ENCODE measurements at places on chromosomes 1 and 21. TPM values are rescaled to one million over a fixed set of nuclear protein-coding genes. Genes with fewer than 3 reads are reported as not detected.

GRCh38 chr21:40858517-40858916 lies 11.6 kb upstream of the DSCAM start:
- H3K36me3 ChIP-seq = no peaks in the 10 kb centered on the region
- H3K4me3 ChIP-seq = no peak overlapping the region
- H3K27me3 ChIP-seq = no peaks in the 10 kb centered on the region
- no peaks in the 10 kb centered on the region for H3K4me1 ChIP-seq

DNA sequence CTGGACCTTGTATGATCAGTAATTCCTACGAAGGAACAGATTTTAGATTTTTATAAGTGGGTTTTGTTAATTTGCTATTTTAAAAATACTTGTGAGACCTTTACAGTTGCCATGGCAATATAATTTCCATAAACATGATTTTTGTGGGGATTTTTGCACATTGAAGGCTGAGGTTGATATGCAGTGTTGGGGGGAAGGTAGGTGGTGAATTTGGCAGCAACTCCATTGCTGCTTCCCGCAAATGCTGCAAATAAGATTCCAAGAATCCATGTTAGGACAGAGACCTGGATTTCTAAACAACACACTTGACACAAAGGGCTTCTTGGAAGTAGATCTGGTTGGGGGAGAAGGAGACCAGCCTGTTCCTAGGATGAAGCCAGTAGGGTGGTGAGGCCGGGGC lies 18.2 kb downstream of the STUM start:
- no peaks in the 10 kb centered on the region for H3K4me1 ChIP-seq
- no peak for DNase-seq
- peaks cover 4% of the 10 kb centered on the region for H3K27me3 ChIP-seq
- no peak overlapping the region for H3K4me3 ChIP-seq
- no peak overlapping the region for H3K27ac ChIP-seq
- H3K36me3 ChIP-seq = no peaks in the 10 kb centered on the region

DNA sequence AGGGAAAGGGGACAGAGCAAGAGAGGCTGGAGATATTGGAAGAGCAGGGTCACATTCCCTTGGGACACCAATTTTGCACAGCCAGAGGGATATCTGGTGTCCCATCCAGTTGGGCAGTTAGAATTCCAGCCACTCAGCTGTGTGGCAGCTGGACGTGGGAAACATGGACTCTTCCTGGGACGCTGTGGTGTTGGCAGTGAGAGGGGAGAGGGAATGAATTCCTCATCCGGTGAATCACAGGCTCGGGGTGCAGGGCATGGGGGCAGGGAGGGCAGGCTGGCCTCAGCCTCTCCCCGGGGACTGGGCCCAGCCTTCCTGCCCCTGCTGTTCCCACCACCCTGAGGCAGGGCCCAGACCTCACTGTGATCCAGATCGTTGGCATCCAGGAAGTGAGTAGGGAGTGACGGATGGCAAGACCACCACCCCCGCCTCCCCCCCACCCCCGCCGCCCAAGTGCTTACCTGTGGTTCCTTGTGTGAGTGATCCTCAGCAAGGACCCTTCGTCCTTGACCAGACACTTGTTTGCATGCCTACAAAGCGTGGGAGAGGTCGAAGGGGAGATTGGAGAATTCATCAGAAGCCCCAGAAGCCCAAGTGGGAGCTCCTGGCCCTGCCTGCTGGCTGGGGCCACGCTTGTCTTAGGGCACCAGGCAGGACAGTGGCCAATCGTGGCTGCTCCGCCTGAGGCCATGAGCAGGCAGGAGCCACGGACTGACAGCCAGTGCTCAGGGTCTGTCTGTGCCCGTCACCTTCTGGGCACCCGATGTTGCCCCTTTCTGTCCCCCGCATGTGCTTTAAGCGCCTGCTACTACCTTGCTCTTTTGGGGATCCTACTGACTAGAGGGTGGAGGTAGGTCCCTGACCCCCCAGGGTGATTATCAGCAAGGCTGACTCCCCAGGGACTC lies 8.7 kb downstream of the WNT3A start:
- H3K27me3 ChIP-seq = no peaks in the 10 kb centered on the region
- no peak overlapping the region for H3K27ac ChIP-seq
- H3K36me3 ChIP-seq = no peaks in the 10 kb centered on the region
- no peak overlapping the region for H3K4me3 ChIP-seq
- no peaks in the 10 kb centered on the region for H3K4me1 ChIP-seq

DNA sequence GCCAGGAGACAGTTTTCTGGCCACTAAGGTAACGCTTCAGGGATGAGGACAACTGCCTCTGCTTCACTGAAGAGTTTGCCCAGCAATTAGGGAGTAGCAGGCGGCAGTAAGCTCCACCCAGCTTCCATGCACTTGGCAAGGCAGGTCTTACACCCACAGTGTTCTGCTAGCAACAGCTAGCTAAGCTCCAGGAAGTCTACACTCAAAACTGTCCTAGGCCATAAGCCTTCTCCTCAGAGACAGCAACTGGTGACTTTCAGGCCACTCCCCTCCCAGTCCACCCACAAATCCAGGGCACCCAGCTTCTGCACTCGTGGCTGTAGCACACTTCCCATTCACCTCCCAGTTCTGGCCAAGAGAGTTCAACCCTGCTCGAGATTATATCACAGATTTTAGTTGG lies 47.3 kb downstream of the KMO start:
- H3K36me3 ChIP-seq = no peaks in the 10 kb centered on the region
- no peaks in the 10 kb centered on the region for H3K27me3 ChIP-seq
- H3K27ac ChIP-seq = no peak overlapping the region
- no peaks in the 10 kb centered on the region for H3K4me1 ChIP-seq
- DNase-seq = no peak

DNA sequence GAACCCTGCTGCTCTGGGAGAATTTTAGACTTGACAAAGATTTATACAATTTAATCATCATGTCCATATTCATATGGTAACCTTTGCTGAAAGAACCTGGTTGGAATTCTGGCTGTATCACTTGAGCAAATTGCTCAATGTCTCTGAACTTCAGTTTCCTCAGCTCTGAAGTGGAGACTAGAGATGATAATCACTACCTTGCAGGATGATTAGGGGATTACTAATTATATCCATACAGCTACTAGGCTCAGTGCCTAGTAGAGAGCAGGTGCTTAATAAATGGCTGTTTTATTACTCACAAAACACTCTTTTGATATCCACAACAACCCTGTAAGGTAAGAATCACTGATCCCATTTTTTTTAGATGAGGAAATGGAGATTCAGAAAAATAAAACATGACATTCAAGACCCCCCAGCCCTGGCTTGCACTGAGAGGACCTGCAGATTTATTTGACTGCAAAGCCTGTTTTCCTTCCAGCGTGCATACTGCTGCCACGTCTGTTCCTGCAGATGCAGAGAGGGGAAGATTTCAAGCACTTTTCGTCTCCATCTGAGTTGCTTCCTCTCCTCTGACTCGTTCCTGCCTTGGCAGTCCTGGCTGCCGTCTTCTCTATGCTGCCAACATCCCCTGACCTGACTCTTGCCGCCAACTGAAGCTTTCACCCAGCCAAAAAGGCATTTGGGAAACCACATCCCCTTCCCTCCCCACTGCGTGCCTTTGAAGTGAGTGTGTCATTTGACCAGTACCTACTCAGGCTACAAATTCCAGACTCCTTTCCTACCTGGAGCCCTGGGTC lies 203.0 kb downstream of the PLPP3 start:
- DNase-seq = peak; percentile 17
- H3K36me3 ChIP-seq = no peaks in the 10 kb centered on the region
- H3K4me1 ChIP-seq = peaks cover 7% of the 10 kb centered on the region
- H3K27me3 ChIP-seq = no peaks in the 10 kb centered on the region
- H3K4me3 ChIP-seq = no peak overlapping the region

GRCh38 chr1:201023920-201024624 lies 558 bp upstream of the KIF21B start:
- no peak overlapping the region for H3K4me3 ChIP-seq
- H3K36me3 ChIP-seq = no peaks in the 10 kb centered on the region
- peaks cover 7% of the 10 kb centered on the region for H3K27me3 ChIP-seq
- DNase-seq = no peak
- no peak overlapping the region for H3K27ac ChIP-seq
- no peaks in the 10 kb centered on the region for H3K4me1 ChIP-seq

Gene SLC37A1
- total RNA-seq = 6.4 TPM

DNA sequence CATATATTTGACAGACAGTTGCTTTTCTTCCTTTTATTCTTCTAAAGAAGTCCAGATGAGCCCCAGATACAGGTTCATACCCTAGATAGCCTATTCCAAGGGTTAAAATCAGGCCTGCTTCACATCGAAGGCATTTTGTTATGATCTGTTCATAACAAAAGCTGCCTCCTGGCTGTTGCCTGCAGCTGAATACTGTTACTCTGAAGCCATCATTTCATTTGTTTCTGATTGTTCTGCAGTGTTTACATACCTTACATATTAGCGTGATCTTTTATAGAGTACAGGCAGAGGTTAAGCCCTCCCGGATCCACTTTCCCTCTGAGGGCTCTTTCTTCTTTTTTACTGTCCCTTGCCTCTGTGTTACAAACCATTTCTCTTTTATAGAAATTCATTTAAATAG lies 219.0 kb upstream of the HOOK1 start:
- no peaks in the 10 kb centered on the region for H3K27me3 ChIP-seq
- peaks cover 6% of the 10 kb centered on the region for H3K4me1 ChIP-seq
- DNase-seq = peak; percentile 54
- H3K4me3 ChIP-seq = no peak overlapping the region
- no peaks in the 10 kb centered on the region for H3K36me3 ChIP-seq
- H3K27ac ChIP-seq = peak overlapping the region; percentile 3

- H3K27ac ChIP-seq = no peak overlapping the region
- H3K36me3 ChIP-seq = no peaks in the 10 kb centered on the region
- no peak overlapping the region for H3K4me3 ChIP-seq
- DNase-seq = no peak
- H3K27me3 ChIP-seq = no peaks in the 10 kb centered on the region
- no peaks in the 10 kb centered on the region for H3K4me1 ChIP-seq
These were observed 414.7 kb upstream of the PROX1 start for GRCh38 chr1:213572912-213573647.

DNA sequence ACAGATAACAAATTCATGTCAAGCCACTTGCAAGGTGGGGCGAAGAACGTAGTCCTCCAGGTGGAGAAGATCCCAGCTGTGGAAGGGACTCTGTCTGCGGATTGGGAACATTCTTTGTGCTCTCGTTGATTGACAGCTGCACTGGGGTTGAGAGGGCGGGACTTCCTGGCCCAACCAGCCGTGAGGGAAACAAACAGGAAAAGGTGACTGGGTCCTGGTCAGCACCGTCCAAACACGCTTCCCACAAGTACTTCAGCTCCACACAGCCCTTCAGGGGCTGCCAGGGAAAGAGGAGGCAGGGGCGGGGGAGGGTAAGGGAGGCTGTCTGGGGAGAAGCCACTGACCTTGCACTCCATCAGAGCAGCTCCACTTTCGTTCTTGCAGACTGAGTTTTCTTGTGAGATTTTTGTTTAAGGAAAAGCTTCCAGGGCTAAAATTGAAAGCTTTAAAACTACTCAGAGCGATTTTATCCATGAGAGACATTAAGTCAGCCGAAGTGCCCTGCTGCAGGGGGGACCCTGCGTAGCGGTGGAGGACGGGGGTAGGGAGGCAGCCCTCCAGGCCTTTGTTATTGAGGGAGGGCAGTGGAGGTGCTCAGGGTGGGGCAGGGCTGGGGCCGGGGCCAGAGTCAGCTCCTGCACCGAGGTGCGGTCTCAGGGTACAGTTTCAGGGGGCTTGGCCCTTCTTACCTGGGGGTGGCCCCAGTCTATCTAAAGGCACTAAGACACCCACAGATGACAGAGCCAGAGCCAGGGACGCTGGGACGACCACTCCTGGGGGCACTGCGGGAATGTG lies 21.6 kb upstream of the STUM start:
- no peaks in the 10 kb centered on the region for H3K4me1 ChIP-seq
- H3K27me3 ChIP-seq = peaks cover 9% of the 10 kb centered on the region
- H3K27ac ChIP-seq = no peak overlapping the region

GRCh38 chr1:1763657-1764621 lies 14.3 kb downstream of the NADK start:
- DNase-seq = no peak
- no peak overlapping the region for H3K27ac ChIP-seq
- H3K4me3 ChIP-seq = no peak overlapping the region
- H3K4me1 ChIP-seq = no peaks in the 10 kb centered on the region

Gene LMNA
- total RNA-seq = 1,150 TPM

Gene SPRR3
- not detected for total RNA-seq

- H3K27me3 ChIP-seq = no peaks in the 10 kb centered on the region
- H3K4me1 ChIP-seq = peaks cover 10% of the 10 kb centered on the region
- no peak overlapping the region for H3K4me3 ChIP-seq
- no peak overlapping the region for H3K27ac ChIP-seq
These were observed 60.4 kb downstream of the DNTTIP2 start for GRCh38 chr1:93818570-93818959.

GRCh38 chr1:159173320-159173719 lies 1.9 kb downstream of the CADM3 start:
- no peak overlapping the region for H3K4me3 ChIP-seq
- H3K36me3 ChIP-seq = no peaks in the 10 kb centered on the region
- no peak for DNase-seq
- no peaks in the 10 kb centered on the region for H3K4me1 ChIP-seq

Gene CLCA1
- not detected for total RNA-seq

- H3K27ac ChIP-seq = peak overlapping the region; percentile 92
- peaks cover 4% of the 10 kb centered on the region for H3K36me3 ChIP-seq
- peaks cover 31% of the 10 kb centered on the region for H3K4me1 ChIP-seq
- no peak overlapping the region for H3K4me3 ChIP-seq
These were observed 22.3 kb upstream of the TMEM222 start for GRCh38 chr1:27299385-27300271.

DNA sequence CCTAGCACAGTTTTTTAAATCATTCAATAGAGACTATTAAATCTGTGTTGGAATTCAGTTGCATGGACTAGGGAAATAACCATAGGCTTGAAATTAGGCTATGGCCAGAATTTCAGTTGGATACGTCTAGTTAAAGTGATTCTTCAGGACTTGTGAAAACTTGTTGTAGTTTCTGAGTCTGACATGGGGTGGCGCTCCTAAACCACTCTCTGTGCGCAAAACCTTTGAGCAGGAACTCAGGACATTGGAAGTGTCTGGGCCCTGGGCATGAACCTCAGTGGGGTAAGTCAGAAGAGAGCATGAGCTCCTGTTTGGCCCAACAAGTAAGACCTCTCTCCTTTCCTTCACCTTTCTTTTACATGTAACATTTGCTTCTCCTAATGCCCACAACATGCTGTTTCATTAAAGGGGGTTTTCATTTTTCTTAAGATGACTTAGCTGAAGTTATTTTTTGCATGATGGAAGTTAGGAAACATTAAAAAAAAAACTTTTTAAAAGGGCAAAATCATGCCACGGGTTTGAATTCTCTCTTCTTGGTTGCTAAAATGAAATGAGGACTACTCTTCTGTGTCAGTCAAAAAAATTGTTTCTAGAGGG lies 17.1 kb upstream of the CCDC190 start:
- H3K4me1 ChIP-seq = no peaks in the 10 kb centered on the region
- DNase-seq = peak; percentile 74
- no peaks in the 10 kb centered on the region for H3K36me3 ChIP-seq
- no peak overlapping the region for H3K4me3 ChIP-seq

- no peak overlapping the region for H3K4me3 ChIP-seq
- H3K4me1 ChIP-seq = peaks cover 21% of the 10 kb centered on the region
- no peaks in the 10 kb centered on the region for H3K36me3 ChIP-seq
These were observed 44.4 kb downstream of the CACHD1 start for GRCh38 chr1:64514197-64514765.

All from fibroblast of lung (primary cell).